ENCODE measurements at places on chromosomes 16 and 17.

- peak; percentile 59 for DNase-seq
Observed at GRCh38 chr16:81035975-81036750, 521 bp downstream of the ATMIN start.

- DNase-seq = no peak
Observed at GRCh38 chr17:13584701-13585080, 17.0 kb downstream of the HS3ST3A1 start.

DNA sequence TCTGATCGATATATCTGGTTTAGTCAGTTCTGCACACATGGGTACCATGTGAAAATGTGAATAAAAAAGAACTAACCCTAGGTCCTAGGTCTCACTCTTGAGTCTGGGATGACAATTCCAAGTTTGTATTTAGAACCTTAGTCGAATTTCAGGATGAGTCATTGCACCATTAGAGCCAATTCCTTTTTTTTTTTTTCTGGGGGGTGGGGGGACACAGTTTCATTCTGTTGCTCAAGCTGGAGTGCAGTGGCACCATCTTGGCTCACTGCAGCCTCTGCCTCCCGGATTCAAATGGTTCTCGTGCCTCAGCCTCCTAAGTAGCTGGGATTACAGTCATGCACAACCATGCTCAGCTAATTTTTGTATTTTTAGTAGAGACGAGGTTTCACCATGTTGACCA is 41.6 kb downstream of the SPAG9 start:
- DNase-seq = no peak

GRCh38 chr17:72614871-72615626 is 477.4 kb downstream of the SLC39A11 start:
- DNase-seq = peak; percentile 93

Data from large intestine (tissue), 12 donors.